ENCODE measurements at places on chromosomes 16 and 17.

GRCh38 chr17:54919425-54919824, 18.8 kb downstream of the TOM1L1 start:
- no peak for DNase-seq

DNA sequence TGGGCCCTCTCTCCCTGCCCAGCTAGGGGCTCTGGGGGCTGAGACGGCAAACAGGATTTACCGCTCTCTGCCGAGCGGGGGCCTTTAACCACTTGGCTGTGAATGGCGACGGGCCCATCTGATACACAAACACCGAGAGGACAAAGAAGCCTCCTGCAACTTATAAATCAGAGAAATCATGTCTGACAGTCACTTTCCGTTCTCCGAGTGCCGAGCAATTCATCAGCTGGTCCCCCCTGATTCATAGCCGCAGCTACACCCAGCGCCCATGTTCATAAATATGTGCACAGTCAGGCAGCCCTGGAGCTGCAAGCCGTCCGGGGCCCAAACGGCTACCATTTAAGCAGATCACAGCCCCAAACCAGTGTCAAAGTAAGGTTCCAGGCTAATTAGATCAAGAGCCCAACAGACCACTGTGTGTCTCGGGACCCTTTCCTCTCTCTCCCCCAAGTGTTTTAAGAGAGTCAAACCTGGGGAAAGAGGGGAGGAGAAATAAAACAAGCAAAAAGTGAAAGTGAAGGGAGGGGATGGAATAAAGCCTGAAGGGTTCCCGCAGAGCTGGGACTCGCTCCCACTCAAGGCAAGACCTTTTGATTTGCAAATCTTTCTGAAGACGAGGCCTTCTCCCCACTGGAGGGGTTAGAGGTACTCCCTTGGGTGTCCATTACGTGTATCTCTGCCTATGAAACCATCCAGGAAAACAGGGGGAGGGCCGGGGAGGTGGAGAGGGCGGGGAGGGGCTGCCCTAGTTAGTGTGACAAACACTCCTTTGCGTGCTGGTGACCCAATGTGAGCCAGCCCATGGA, 154.7 kb downstream of the C16orf78 start:
- DNase-seq: peak; percentile 32

DNA sequence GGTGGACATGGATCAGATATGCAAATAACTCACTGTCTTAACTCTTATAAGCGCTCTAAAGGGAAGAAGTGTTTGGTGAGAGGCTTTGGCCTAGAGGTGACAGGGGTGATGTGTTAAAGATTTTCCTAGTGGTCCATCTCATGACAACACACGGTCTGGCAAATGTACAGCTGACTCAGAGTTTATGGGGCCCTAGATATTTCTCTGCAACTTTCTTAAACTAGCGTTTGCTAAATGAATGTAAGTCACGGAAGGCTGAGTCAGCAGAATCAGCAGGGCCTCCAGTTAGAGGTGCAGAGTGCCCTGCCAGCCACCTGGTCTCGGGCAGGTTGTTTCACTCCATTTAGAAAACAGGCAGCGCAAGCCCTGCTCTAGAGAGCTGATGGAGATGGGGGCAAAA, 40.1 kb downstream of the CLEC16A start:
- DNase-seq: peak; percentile 86

DNA sequence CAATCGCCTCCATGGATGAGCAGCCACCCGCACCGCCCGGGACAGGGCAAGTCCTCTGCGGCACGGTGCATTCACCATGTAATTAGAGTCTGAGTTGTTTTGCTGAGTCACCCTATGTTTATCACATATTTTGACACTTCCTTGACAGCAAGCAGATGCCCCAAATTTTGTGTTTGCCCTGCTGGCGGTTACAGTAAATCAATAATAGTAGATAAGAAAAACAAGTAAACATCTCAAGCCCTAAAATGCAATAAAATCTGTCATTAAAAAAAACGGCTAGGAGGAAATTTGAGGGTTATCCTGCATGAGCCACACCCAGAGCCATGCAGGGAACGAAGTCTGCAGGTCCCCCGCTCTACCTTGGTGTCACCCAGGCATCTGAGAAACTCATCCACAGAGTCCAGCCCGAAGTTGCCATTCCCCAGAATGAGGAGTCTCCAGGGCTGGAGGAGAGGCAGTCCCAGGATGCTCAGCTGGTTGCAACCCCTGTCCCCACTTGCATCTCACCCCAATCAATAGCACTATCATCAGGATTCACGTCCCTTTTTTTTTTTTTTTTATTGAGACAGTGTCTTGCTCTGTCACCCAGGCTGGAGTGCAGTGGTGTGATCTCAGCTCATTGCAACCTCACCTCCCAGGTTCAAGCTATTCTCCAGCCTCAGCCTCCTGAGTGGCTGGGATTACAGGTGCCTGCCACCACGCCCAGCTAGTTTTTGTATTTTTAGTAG, 16.5 kb upstream of the ST6GALNAC1 start:
- no peak for DNase-seq

- DNase-seq: no peak
Measured at GRCh38 chr17:859824-860195, 77.7 kb downstream of the MRM3 start.

- no peak for DNase-seq
Measured at GRCh38 chr16:17409894-17410293, 60.9 kb downstream of the XYLT1 start.

GRCh38 chr16:30430428-30430970, 669 bp upstream of the DCTPP1 start:
- DNase-seq: no peak

DNA sequence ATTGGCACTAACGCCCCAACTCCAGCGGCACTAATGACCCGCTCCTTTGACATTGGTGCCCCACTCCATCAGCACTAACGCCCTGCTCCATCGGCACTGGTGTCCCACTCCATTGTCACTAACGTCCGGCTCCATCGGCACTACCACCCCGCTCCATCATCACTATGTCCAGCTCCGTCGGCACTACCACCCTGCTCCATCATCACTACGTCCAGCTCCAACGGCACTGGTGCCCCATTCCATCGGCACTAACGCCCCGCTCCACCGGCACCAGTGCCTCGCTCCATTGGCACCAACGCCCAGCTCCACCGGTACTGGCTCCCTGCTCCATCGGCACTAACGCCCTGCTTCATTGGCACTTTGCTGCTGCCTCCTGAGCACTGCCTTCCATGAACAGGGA, 7.5 kb downstream of the ZNF213 start:
- DNase-seq: no peak

- no peak for DNase-seq
Measured at GRCh38 chr17:79715943-79716797, 14.6 kb upstream of the ENPP7 start.

DNA sequence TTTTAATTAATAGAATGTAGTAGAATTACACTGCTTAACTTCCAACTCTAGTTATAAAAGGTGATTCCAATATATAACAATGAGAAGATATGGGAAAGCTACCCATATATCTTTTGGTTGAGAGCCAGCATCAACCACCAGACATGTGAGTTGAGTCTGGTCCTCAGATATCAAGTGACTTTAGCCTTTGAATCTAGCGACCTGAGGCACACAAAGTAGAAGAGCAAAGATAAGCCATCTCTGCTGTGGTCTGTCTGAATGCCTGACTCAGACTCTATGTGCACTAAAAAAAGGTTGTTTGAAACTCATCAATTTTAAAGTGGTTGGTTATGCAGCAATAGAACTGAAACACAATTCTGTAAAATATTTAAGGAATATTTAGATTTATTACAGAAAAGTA, 492.5 kb upstream of the SOX9 start:
- peak; percentile 31 for DNase-seq

DNA sequence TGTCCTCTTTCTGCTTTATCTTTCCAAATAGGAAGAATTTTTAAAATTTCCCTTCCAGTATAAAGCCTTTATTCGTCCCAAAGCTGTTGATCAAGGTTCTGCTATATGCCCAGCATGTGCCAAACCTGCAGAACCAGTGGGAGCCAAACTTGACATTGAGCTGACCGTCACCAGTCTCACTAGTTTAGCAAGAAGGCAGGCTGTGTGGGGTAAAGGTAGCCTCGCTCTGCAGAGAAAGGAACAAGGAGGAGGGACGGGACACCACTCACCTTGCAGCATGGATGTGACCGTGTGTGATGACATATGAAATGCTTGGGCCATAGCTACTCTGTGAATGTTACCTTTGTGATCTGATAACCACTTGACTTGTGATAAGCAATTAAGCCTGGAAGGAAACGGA, 392.2 kb downstream of the CPPED1 start:
- no peak for DNase-seq

DNA sequence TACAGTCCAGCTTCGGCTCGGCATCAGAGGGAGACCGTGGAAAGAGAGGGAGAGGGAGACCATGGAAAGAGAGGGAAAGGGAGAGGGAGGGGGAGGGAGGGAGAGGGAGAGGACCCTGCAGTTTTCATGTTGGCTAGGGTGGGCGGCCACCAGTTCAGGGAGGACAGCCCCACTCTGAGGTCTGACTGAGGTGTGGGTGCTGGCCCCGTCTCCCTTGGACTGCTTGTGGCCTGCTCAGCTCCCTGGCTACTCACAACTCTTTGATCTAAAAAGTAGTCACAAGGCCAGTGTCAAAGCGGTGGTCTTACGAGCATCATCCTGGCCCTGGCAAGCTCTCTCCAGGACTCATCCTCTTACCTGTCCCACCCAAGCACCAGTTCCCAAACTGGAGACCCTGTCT, 9.4 kb downstream of the COX4I1 start:
- DNase-seq: no peak

- peak; percentile 75 for DNase-seq
Measured at GRCh38 chr17:62827746-62828485, 19.8 kb upstream of the MARCHF10 start.

DNA sequence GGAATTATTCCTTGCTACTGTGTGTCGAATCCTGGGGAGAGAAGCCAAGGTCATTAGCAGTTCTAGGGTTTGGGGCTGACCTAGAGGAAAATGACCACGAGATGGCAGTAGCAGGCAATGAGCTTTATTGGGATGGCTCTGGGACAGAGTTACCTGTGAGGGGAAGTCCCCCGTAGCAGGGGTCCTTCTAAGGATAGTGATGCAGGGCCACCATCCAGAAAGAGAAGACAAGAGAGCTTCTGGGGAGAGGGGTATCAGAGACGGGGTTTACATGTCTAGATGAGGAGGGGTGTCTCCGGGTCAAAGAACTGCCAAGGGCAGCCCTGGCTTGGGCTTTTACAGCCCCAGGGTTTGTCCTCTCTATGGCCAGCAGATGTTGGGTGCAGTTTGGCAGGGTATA, 6.4 kb upstream of the GGT6 start:
- DNase-seq: peak; percentile 45

GRCh38 chr17:1422885-1423284, 22.9 kb upstream of the YWHAE start:
- peak; percentile 94 for DNase-seq

- DNase-seq: no peak
Measured at GRCh38 chr17:30378241-30378824, 394 bp upstream of the CPD start.

- peak; percentile 27 for DNase-seq
Measured at GRCh38 chr16:84115919-84116719, 623 bp downstream of the MBTPS1 start.

GRCh38 chr17:12133183-12133582, 112.5 kb downstream of the MAP2K4 start:
- DNase-seq: peak; percentile 52

DNA sequence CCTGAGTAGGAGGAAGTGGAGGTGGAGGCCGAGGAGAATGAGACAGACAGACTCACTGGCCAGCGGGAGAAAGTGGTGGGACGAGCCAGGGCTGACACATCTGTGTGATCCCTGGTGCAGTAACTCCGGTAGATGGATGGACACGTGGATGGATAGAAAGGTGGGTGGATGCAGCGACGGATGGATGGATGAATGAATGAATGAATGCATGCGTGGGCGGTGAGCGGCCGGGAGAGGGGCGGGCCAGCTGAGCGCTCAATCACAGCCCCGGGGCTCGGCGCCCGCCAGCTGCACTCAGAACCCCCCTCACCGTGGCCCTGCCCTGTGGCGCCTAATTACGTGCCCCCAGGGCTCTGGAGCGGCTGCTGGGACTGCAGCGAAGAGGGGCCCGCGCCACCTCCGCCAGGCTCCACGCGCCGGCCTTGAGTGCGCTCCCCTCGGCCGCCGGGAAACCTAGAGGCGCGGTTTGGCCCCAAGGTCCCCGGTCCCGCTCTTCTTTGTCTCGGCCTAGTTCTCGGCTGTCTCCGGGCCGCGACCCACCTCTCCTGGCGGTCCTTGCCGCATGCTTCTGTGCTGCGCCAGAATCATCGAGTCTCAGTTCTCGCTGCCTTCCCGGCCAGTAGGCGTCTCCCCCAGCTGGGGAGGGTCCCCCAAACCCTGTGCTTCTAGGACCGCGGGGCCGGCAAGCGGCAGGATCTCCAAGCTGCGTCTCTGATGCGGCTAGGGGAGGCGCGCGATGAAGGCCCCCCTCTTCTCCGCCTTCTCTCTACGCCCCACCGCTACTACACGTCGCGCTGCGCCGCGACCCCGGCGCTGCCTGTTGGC, 41.0 kb downstream of the RAI1 start:
- no peak for DNase-seq

- DNase-seq: no peak
Measured at GRCh38 chr17:81537856-81538555, 9.8 kb downstream of the FSCN2 start.

GRCh38 chr16:78122774-78123315, 23.4 kb downstream of the WWOX start:
- peak; percentile 63 for DNase-seq

GRCh38 chr16:27220991-27221390, 17.7 kb downstream of the KDM8 start:
- DNase-seq: no peak

DNA sequence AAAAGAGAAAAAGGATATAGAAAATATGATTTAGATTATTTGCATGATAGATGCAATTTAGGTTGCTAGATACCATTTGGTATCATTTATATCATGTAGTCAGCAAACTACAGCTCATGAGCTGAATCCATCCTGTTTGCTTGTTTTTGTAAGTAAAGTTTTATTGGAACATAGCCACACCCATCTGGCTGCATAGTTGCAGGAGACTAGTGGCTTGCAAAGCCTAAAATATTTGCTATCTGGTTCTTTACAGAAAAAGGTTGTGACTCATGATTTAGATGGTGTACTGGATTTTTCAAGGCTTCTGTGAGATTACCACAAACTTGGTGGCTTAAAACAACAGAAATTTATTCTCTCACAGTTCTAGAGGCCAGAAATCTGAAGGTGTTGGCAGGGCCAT, 49.9 kb downstream of the MAP2K4 start:
- DNase-seq: peak; percentile 78
